ENCODE measurements at places on chromosomes 5 and 9. TPM values are rescaled to one million over a fixed set of nuclear protein-coding genes. Genes with fewer than 3 reads are reported as not detected.
A peak's percentile ranks its signal among the peaks of the same experiment; 100 is the strongest.

DNA sequence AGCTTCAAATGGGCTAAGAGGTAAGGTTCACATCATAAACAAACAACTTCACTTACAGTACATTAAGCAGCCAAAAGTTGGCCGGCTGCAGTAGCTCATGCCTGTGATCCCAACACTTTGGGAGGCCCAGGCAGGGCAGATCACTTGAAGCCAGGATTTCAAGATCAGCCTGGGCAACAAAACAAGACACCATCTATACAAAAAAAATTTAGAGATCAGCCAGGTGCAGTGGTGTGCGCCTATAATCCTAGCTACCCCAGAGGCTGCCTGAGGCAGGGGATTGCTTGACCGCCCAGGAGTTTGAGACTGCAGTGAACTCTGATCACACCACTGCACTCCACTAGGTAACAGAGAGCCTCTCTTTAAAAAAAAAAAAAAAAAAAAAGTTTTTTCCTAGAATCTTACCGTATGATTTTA, 16.9 kb downstream of the UBTD2 start:
- peaks cover 11% of the 10 kb centered on the region for H3K36me3 ChIP-seq
- no peaks in the 10 kb centered on the region for H3K27me3 ChIP-seq
- H3K4me3 ChIP-seq, result no peak overlapping the region
- peaks cover 11% of the 10 kb centered on the region for H3K4me1 ChIP-seq
- H3K27ac ChIP-seq, result no peak overlapping the region

GRCh38 chr9:86782831-86783230, 164.5 kb downstream of the GAS1 start:
- H3K36me3 ChIP-seq, result no peaks in the 10 kb centered on the region
- H3K27me3 ChIP-seq, result peaks cover 2% of the 10 kb centered on the region
- no peak overlapping the region for H3K4me3 ChIP-seq
- no peak for DNase-seq
- no peaks in the 10 kb centered on the region for H3K4me1 ChIP-seq

GRCh38 chr9:133309608-133310007, 26.4 kb downstream of the SURF6 start:
- no peak for DNase-seq
- no peak overlapping the region for H3K4me3 ChIP-seq
- no peaks in the 10 kb centered on the region for H3K4me1 ChIP-seq

- H3K4me1 ChIP-seq, result no peaks in the 10 kb centered on the region
- H3K4me3 ChIP-seq, result no peak overlapping the region
- no peak for DNase-seq
- no peak overlapping the region for H3K27ac ChIP-seq
- H3K36me3 ChIP-seq, result no peaks in the 10 kb centered on the region
Observed at GRCh38 chr9:130639866-130640555, 24.4 kb upstream of the PRDM12 start.

DNA sequence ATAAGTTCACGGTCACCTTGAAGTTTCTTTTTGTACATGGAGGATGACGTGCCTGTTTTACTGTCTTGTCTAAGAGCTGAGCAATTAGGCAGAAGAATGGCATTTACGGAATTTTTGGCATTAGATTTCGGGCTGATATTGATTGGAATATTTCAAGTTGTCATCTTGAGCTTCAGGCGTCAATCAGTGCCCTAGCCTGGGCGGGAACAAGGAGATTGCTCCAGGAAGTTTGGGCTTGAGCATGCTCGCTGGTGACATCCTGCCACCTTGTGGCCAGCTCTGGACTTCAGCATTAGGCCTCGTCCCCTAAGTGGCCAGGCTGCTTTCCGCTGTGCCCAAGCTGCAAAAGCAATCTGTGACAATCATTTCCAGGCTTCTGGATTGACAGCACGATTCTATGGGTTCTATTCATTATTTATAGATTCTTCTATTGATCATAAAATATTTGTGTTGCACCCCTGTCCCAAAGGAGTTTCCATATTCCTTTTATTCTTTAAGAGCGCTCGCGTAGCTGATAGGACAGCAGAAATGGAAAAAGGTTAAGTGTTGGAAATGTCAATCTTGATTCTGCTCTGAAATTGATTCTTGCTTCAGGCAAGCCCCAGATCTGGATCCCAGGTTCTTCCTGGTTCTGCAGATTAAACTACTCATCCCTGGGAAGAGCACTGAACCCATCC, 79.3 kb downstream of the SLC28A3 start:
- H3K4me1 ChIP-seq, result peaks cover 7% of the 10 kb centered on the region
- H3K4me3 ChIP-seq, result no peak overlapping the region
- H3K27me3 ChIP-seq, result peaks cover 6% of the 10 kb centered on the region
- H3K27ac ChIP-seq, result no peak overlapping the region
- peak; percentile 62 for DNase-seq

- no peaks in the 10 kb centered on the region for H3K36me3 ChIP-seq
- no peak for DNase-seq
- no peaks in the 10 kb centered on the region for H3K4me1 ChIP-seq
- H3K4me3 ChIP-seq, result no peak overlapping the region
- H3K27ac ChIP-seq, result no peak overlapping the region
Observed at GRCh38 chr5:148928141-148928540, 101.7 kb downstream of the ADRB2 start.

- H3K27me3 ChIP-seq, result peaks cover 9% of the 10 kb centered on the region
- no peak overlapping the region for H3K27ac ChIP-seq
- H3K36me3 ChIP-seq, result no peaks in the 10 kb centered on the region
- peaks cover 2% of the 10 kb centered on the region for H3K4me1 ChIP-seq
- no peak overlapping the region for H3K4me3 ChIP-seq
Observed at GRCh38 chr5:180438785-180439780, 55.1 kb upstream of the CNOT6 start.

DNA sequence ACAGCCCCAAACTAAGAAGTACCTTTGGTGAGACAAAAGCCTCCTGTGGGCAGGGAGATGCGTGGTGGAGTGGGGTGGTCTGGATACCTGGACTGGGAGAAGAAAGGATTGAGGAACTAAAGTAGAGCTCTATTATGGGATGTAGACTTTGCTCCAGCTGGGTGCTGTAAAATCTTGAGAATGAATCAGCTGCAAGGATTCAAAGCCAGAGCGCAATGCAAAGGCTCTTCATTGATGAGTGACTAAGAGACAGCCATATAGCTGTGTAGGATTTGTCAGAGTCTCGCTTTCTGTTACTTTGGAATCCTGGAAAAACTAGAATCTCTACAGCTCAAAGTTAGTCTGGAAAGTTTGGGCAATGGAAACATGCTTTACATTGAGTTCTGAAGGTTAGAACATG, 159.9 kb downstream of the TAF11L14 start:
- no peaks in the 10 kb centered on the region for H3K4me1 ChIP-seq
- no peak for DNase-seq
- no peaks in the 10 kb centered on the region for H3K36me3 ChIP-seq
- no peak overlapping the region for H3K27ac ChIP-seq
- no peak overlapping the region for H3K4me3 ChIP-seq

- no peak overlapping the region for H3K4me3 ChIP-seq
- peaks cover 2% of the 10 kb centered on the region for H3K36me3 ChIP-seq
- no peak for DNase-seq
Observed at GRCh38 chr5:108238936-108239887, 142.7 kb downstream of the FBXL17 start.

DNA sequence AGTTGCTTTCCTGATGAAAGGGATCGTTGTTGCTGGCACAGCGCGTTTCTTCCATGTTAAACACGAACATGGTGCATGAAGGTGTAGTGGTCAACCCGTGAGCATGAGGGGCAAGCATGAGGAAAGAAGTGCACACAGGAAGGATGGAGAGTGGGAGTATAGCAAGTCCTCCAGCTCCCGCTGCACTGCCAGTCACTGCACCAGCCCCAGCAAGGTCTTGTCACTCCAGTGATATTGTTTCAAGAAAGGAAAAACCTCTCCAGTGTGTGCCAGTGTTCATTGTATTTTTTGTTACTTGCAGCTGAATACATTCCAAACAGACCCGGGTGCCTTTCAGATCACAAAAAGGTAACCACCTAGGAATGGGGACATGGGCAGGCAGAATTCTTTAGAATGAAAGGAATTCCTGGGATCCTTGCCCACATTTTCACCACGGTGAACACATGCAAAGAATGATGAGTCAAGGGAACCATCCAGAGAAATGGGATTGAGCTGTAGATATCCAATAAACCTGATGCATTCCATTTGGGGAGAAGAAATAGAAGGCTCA, 186.3 kb downstream of the AOPEP start:
- no peak overlapping the region for H3K4me3 ChIP-seq
- no peaks in the 10 kb centered on the region for H3K27me3 ChIP-seq
- DNase-seq, result no peak
- H3K27ac ChIP-seq, result no peak overlapping the region
- peaks cover 1% of the 10 kb centered on the region for H3K4me1 ChIP-seq
- H3K36me3 ChIP-seq, result no peaks in the 10 kb centered on the region

- no peak overlapping the region for H3K27ac ChIP-seq
- no peak for DNase-seq
- no peak overlapping the region for H3K4me3 ChIP-seq
- no peaks in the 10 kb centered on the region for H3K36me3 ChIP-seq
- no peaks in the 10 kb centered on the region for H3K27me3 ChIP-seq
Observed at GRCh38 chr9:81661339-81661738, 28.0 kb downstream of the TLE1 start.

DNA sequence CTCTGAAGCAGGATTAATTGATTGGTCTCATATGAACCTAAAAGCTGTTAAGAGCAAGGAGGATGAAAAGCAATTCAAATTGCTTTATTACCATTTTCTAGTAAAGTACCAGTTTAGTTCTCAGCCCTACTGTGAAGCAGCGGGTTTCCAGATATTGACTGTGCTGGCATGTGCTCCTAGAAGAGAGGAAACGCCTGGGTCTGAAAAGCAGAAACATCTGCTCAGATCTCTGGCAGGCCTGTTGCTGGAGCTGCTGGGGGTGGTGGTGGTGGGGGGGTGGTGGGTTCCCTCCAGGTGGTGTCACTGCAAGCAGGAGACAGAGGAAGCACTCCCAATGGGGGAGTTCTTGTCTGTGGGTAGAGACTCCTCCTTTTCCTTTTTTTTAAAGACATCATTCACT, 105.5 kb upstream of the ZNF462 start:
- no peak overlapping the region for H3K4me3 ChIP-seq
- DNase-seq, result no peak
- H3K36me3 ChIP-seq, result no peaks in the 10 kb centered on the region
- peaks cover 3% of the 10 kb centered on the region for H3K4me1 ChIP-seq
- H3K27ac ChIP-seq, result no peak overlapping the region
- H3K27me3 ChIP-seq, result no peaks in the 10 kb centered on the region

GRCh38 chr5:12023614-12024241, 119.5 kb upstream of the CTNND2 start:
- no peak overlapping the region for H3K4me3 ChIP-seq
- no peak overlapping the region for H3K27ac ChIP-seq
- H3K36me3 ChIP-seq, result no peaks in the 10 kb centered on the region
- DNase-seq, result no peak
- H3K4me1 ChIP-seq, result no peaks in the 10 kb centered on the region
- no peaks in the 10 kb centered on the region for H3K27me3 ChIP-seq

- H3K36me3 ChIP-seq, result peaks cover 7% of the 10 kb centered on the region
- H3K27me3 ChIP-seq, result peaks cover 33% of the 10 kb centered on the region
- H3K27ac ChIP-seq, result peak overlapping the region; percentile 80
Observed at GRCh38 chr5:153352685-153353219, 137.7 kb upstream of the GRIA1 start.

DNA sequence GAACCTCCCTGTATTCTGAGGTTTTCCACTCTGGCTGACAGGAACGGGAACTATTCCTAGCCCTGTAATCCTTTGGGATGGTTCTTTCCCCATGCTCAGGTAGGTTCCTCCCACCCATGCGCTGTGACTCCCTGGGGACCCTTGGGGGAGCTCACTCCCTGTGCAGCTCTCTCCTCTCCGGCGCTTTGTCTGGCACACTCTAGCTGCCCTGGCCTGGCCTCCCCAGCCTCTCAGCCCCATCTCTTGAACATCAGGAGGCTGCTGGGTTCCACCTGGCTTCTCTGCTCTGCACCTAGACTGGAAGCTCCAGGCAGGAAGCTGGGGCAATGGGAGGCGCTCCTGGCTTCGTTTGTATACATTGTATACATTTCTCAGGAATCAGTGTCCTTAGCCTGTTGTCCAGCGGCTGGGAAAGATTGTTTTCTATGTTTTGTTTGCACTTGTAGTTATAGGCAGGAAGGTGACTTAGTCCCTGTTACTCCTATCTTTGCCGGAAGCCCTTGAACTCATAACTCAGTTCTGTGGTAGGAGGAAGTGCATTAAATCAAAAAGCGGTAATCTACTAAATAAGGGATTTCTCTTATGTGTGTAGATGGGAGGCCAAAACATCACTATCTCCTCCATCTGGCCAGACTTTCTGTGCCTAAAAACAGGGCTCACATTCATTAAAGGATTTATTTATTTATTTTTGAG, 20.4 kb downstream of the SLC25A25 start:
- peak overlapping the region; percentile 37 for H3K4me3 ChIP-seq
- peaks cover 22% of the 10 kb centered on the region for H3K36me3 ChIP-seq
- H3K27ac ChIP-seq, result peak overlapping the region; percentile 61
- no peak for DNase-seq
- no peaks in the 10 kb centered on the region for H3K27me3 ChIP-seq

DNA sequence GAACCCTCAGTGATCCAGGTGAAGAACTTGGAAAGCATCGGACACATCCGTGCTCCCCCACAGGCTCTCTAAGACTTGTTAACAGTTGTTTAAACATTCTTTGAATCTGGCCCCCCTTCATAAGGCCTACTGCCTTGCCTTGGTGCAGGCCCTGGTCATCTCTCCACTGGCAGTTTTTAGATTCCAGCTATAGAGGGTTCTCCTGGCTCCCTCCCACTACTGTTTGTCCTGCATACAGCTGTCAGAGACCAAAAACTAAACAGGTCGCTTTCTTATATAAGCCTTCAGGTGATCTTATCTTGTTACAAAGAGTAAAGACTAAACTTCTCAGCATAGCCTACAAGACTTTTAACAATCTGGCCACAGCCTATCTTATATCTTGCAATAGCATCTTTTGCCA, 32.3 kb downstream of the NRG2 start:
- no peaks in the 10 kb centered on the region for H3K4me1 ChIP-seq
- no peak for DNase-seq
- no peak overlapping the region for H3K27ac ChIP-seq
- H3K27me3 ChIP-seq, result peaks cover 12% of the 10 kb centered on the region
- H3K4me3 ChIP-seq, result no peak overlapping the region

The TPM2 gene
- total RNA-seq, result 36.9 TPM

The ADGRD2 gene
- not detected for total RNA-seq

The CCL21 gene
- total RNA-seq, result not detected

The IGFBPL1 gene
- not detected for total RNA-seq

The ZNF883 gene
- total RNA-seq, result 1.1 TPM

The OR13C8 gene
- total RNA-seq, result not detected

The HACD4 gene
- total RNA-seq, result 17.5 TPM

The GADD45G gene
- total RNA-seq, result 10.1 TPM
